ENCODE measurements at places on chromosomes 5 and 9.

DNA sequence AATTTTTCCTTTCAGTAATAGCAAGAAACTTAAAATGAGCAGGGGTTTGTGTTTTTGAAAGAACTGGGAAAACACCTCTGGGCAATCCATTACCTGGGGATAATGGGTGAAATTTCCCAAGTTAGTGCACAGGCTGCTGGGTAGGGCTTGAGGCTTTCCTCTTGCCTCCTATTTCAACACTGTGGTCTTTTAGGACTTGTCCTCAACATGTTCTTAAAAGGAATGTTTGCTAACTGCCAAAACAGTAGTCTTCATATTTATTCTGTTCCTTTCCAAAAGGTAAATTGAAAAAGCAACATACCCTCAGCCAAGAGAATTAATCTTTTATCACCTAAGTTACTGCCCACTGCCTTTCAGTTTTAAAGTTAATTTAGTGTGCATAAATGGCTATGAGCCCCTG is 158.3 kb upstream of the CCDC152 start:
- DNase-seq = no peak

- no peak for DNase-seq
These were observed 338.3 kb downstream of the RAB3C start for GRCh38 chr5:58921159-58921558.

- DNase-seq = no peak
These were observed 7.7 kb upstream of the XPA start for GRCh38 chr9:97704851-97705250.

DNA sequence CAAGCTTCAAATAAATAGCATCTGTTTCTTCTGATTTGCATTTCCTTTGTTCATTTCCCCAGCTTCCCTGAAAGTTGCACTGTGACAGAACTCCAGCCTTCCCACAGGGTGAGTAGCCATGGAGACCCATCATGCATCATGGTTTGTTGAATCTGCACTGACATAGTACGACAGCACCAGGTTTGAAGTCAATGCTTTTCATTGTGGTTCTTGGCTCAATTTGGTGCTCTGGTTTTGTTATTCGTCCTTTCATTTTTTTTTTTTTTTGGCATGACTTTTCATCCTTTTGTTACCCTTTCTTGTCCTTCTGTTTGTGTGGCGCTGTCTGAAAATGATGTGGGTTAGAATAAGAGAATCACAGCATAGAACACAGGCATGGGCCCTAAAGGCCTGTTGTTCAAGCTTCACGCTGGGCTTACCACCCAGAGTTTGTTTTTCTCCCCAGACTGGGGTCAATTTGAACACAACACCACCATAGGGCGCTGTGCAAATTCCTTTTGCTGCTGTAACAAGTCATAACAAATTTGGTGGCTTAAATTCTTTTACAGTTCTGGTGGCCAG is 206.2 kb upstream of the CDH10 start:
- no peak for DNase-seq

DNA sequence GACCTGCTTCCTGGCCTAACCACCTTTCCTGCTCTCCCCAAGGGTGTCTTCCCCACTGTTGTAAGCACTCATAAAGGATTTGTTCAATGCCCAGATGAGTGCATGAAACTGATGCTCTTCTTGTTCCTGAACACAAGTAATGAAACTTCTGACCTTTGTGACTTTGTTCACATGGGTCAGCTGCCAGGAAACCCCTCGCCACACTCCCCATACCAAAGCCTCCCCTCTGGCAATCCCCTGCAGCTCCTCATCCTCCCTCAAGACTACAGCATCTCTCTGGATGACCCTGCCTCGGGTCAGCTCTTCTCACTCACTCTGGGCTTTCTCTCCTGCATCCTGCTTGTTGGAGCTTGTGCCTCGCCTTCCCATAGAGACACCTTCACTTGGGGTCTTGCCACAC is 72.2 kb upstream of the SPTLC1 start:
- no peak for DNase-seq

DNA sequence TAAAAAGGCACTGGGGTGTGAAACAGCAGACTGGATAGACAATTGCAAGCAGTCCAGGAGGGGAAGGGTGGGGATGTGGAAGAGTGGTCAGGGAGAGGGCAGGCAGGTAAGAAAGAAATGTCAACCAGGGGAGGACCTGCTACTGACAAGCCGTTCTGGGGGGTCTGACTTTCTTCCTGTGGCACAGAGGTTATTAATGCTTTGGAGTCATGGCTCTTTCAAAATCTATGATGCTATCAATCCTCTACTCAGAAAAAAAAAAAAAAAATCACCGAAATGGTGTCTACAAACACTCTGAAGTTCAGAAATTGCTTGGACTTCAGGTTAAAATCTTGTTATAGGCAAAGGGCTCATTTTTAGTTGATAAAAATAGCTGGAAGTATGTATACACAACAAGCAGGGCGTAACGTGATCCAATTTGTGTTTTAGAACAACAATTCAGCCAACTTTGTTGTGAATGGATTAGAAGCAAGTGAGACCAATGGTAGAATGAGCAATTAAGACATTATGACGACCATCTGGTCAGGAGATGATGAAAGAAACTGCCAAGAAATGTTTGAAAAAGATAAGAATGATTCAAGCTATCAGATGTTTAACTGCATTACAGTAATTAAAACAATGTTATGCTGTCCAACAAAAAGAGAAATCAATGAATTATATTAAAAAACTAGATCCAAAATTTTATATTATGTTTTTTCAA is 255.2 kb downstream of the DEPDC1B start:
- DNase-seq = no peak

- DNase-seq = no peak
These were observed 75.4 kb upstream of the SHB start for GRCh38 chr9:38144421-38144820.

GRCh38 chr5:88955403-88955802 is 72.4 kb upstream of the MEF2C start:
- DNase-seq = no peak

GRCh38 chr9:128213746-128214497 is 10.7 kb downstream of the DNM1 start:
- DNase-seq = no peak

GRCh38 chr5:64110222-64110621 is 55.4 kb upstream of the RNF180 start:
- DNase-seq = no peak

GRCh38 chr5:2009986-2010914 is 127.5 kb upstream of the IRX4 start:
- DNase-seq = no peak

- peak; percentile 70 for DNase-seq
These were observed 15.1 kb downstream of the PDLIM4 start for GRCh38 chr5:132272311-132273210.

- no peak for DNase-seq
These were observed 8.4 kb downstream of the TGFBI start for GRCh38 chr5:136037001-136037705.

DNA sequence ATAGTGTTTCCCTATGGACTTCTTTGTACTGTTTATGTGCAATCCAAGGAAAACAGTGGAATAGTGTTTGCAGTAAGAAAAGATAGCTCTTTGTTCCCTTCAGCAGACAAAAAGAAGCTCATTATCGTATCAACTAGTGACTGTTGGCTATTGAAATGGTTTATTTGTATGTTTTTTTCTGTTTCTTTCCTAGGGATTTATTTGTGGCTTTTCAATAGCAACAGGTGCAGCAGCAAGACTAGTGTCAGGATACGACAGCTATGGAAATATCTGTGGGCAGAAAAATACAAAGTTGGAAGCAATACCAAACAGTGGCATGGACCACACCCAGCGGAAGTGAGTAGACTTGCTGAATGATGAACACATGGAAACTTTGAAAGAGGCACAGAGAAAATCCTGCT is 65.1 kb downstream of the SLC44A1 start:
- no peak for DNase-seq

DNA sequence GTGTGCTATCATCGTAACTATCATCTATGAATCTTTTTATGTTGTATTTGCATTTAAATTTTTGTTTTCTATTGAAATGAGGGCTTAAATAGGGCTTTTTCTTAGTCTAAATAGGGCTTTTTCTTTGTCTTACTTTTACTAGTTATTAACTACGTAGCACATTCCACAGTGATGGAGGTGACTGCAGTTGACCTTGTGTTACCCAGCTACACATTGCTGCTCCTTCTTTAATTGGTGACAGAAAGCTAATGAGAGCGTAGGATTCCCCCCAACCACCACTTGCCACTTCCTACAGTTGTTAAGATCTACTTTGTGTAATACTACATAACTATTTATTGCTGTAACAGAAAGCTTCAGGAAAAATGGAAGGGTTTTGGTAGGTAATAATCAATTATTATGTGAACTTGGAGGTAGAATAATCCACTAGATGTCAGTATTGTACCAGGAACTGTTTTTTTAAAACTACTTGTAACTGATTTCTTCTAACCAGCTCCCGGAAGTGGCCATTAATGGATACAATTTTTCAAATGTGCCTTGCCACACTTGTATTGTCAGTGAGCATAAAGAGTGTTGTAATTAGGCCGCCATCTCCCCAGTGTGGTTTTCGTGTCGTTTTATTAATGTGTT is 18.0 kb downstream of the MTRR start:
- DNase-seq = peak; percentile 20

- DNase-seq = no peak
These were observed 4.5 kb downstream of the NFIB start for GRCh38 chr9:14309403-14309802.

- no peak for DNase-seq
These were observed 157.0 kb downstream of the FAM114A2 start for GRCh38 chr5:153881687-153882086.

DNA sequence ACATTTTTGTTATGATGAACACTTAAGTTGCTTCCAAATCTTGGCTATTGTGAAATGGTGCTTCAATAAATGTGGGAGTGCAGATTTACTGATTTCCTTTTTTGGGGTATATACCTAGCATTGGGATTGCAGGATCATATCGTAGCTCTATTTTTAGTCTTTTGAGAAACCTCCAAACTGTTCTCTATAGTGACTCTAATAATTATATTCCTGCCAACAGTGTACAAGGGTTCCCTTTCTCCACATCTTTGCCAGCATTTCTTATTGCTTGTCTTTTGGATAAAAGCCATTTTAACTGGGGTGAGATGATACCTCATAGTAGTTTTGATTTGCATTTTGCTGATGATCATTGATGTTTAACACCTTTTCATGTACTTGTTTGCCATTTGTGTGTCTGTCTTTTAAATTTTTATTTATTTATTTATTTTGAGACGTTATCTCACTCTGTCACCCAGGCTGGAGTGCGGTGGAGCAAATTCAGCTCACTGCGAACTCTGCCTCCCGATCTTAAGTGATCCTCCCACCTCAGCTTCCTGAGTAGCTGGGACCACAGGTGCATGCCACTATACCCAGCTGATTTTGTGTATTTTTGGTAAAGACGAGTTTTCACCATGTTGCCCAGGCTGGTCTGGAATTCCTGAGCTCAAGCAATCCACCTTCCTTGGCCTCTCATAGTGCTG is 59.0 kb downstream of the UNC13B start:
- no peak for DNase-seq

GRCh38 chr9:74413876-74414275 is 83.3 kb upstream of the RORB start:
- no peak for DNase-seq

- DNase-seq = no peak
These were observed 74.2 kb upstream of the FSTL4 start for GRCh38 chr5:133686566-133686965.

- no peak for DNase-seq
These were observed 184.5 kb downstream of the GNAQ start for GRCh38 chr9:77847059-77847499.

GRCh38 chr9:18504707-18505106 is 30.8 kb downstream of the ADAMTSL1 start:
- no peak for DNase-seq

- no peak for DNase-seq
These were observed 170.9 kb upstream of the TBCA start for GRCh38 chr5:77947041-77947428.

DNA sequence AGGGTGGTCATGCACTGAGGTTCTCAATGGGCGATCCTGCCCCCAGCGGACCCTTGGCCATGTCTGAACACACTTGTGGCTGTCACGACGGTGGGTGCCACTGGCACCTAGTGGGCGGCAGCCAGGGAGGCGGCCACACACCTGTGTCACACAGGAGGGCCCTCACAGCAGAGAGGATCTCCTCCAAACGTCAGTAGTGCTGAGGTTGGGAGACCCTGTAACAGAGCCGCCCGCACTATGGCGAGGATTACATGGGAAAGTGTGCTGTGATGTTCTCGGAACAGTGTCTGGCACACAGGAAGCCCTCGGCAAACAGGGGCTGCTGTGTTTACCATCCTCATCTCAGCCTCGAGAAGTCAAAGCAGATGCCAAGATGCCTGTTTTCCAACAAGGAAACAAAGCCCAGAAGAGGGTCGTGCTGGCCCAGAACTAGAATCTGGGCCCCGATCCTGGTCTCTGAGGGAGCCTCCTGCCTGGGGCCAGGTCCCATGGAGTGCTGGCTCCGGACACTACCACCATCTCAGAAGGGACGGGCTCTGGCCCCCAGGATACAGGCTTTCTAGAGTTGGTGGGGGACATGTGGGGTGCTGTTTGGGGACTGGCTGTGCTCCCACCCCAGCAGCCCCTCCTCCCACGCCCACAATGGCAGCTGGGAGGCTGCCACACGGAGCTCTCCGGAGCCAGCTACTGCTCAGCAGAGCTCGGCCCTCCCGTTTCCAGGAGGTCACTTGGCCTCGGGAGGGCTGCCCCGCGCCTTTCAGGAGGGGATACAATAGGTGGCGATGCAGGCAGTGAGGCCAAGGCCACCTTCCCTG is 48.2 kb downstream of the DBH start:
- no peak for DNase-seq

- no peak for DNase-seq
These were observed 359.8 kb upstream of the FAM174A start for GRCh38 chr5:100175346-100175745.

- no peak for DNase-seq
These were observed 113.0 kb downstream of the RPS23 start for GRCh38 chr5:82164977-82165713.

- no peak for DNase-seq
These were observed 1.3 kb upstream of the SUSD3 start for GRCh38 chr9:93057042-93057702.

- no peak for DNase-seq
These were observed 655 bp downstream of the MARVELD2 start for GRCh38 chr5:69415584-69415958.

- peak; percentile 46 for DNase-seq
These were observed 524.2 kb upstream of the DAB2 start for GRCh38 chr5:39948867-39949468.

- no peak for DNase-seq
These were observed 97.8 kb upstream of the WWC1 start for GRCh38 chr5:168193493-168194250.

- no peak for DNase-seq
These were observed 20.5 kb downstream of the POLR3G start for GRCh38 chr5:90495146-90495545.

DNA sequence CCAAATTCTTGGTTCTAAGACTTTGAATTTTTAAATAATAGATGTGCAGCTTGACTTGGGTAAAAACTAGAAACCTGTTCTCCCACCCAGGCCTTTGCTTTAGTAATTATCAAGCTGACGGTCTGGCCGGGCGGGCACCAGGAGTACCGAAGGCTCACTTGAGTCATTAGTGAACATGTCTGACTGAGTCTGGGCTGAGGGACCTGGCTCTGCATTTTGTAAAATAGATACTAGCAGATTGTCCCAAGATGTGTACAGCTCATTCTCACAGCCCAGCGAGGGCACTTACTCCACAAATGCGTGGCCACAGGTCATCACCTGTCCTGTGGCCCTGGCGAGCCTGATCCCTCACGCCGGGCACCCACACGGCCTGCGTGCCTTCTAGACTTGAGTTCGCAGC is 216.2 kb downstream of the FANCC start:
- DNase-seq = no peak

GRCh38 chr5:32541241-32541640 is 44.1 kb upstream of the SUB1 start:
- DNase-seq = no peak

GRCh38 chr5:129904667-129905472 is 605 bp downstream of the CHSY3 start:
- DNase-seq = no peak
